ENCODE measurements at places on chromosomes 3 and 15. TPM values are rescaled to one million over a fixed set of nuclear protein-coding genes. Genes with fewer than 3 reads are reported as not detected.

Gene THRB
- total RNA-seq, result 0.06 TPM

Gene AGBL1
- total RNA-seq, result not detected

DNA sequence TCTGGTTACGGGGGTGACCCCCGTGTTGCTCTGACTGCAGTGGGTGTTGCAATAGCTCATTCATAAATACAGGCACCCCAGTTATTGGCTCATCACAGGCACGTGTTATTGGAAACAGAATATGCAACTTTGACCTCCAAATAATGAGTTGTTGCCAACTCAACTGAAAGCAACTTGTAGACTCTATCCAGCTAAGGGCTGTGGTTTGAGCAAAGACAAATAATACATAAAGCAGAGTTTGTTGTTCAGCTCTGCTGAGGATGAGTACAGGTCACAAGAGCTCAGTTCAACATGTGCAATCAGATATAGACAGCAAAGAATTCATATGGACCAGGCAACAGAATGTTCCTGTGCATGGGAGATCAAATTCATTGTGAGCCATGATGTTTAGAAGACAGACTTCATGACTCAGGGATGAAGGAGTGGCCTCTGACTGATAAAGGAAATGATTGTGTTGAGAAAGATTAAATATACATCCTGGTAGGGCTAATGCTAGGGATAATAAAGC lies 87.6 kb upstream of the LRIG1 start:
- DNase-seq, result no peak

Gene MKRN3
- 0.58 TPM for total RNA-seq

Gene THBS1
- 2,289 TPM for total RNA-seq

Gene PTX3
- 317 TPM for total RNA-seq

DNA sequence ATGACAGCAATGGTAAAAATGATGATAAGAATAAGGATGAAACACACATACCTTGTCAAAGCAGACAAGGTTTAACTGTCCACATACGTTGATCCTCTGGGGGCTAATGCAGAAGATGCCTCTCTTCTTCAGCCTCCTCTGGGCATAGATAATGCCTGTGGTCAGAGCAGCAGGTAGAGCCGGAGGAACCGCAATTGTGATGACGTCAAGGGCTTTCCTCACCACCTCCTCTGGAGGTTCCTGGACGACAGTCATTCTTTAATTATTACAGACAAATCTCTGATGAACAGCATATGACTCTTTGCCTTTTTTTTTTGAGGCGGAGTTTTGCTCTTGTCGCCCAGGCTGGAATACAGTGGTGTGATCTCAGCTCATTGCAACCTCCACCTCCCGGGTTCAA lies 86.3 kb upstream of the ATP13A5 start:
- DNase-seq, result no peak

Gene GOLGA8G
- not detected for total RNA-seq

DNA sequence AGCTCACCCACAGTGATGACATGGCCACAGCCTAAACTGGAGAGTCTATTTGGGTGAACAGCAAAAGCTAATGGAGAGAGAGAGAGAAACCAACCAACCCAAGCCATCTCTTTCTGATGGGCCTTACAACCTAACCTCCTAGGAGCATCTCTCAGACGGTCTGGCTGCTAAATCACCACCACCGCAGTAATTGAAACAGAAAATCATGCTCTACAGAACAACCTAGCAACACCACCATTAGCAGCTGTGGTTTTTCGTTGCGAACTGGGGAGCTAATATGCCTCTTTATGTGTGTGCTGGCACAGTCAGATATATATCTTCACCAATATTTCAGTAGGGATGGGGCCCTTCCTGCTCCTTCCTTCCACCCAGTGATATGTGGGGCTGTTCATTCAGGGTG lies 166.9 kb upstream of the PROK2 start:
- DNase-seq, result no peak

DNA sequence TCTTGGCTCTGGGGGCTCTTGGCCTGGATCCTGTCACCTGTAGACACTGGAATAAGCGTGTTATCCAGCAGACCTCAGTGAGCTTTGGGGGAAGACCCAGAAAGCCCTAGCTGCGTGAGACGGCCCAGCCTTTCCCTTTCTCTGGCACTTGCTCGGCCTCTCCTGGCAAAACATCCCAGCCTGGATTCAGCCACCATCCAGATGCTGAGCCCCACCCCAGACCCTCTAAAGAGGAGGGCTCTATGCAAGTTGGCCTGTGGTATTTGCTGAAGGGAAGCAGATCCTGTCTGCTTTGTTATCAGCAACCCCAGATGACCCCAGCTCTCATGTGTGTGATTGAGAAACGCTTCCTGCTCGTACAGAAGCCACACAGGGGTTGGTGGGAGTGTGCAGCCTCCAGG lies 267.2 kb downstream of the FAM43A start:
- DNase-seq, result no peak

GRCh38 chr3:32423534-32423933 lies 31.9 kb downstream of the CMTM7 start:
- no peak for DNase-seq

Gene DMXL2
- 17.6 TPM for total RNA-seq

DNA sequence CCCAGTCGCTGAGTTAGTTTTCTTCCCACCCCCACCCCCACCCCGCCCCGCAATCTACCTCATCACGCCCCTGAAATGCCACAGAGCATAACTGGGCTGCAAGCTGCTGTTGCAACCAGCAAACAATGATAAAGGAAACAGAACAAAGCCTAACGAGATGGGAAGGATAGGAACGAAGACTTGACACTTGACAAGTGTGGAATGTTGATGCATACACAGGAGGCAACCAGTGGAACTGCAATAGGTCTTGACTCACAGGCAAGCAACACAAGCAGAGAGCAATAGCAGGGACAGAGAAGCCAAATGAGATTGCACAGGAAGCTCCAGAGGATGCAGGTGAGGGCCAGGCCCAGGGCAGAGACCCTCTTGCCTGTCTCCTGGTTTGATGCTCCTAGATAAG lies 225.9 kb downstream of the IGSF11 start:
- DNase-seq, result no peak

- DNase-seq, result no peak
Observed at GRCh38 chr3:157043771-157044170, 116.2 kb downstream of the CCNL1 start.

Gene DISP2
- total RNA-seq, result 3.9 TPM

Gene DPH6
- total RNA-seq, result 25.7 TPM

GRCh38 chr3:182309120-182309519 lies 484.2 kb upstream of the ATP11B start:
- DNase-seq, result no peak

DNA sequence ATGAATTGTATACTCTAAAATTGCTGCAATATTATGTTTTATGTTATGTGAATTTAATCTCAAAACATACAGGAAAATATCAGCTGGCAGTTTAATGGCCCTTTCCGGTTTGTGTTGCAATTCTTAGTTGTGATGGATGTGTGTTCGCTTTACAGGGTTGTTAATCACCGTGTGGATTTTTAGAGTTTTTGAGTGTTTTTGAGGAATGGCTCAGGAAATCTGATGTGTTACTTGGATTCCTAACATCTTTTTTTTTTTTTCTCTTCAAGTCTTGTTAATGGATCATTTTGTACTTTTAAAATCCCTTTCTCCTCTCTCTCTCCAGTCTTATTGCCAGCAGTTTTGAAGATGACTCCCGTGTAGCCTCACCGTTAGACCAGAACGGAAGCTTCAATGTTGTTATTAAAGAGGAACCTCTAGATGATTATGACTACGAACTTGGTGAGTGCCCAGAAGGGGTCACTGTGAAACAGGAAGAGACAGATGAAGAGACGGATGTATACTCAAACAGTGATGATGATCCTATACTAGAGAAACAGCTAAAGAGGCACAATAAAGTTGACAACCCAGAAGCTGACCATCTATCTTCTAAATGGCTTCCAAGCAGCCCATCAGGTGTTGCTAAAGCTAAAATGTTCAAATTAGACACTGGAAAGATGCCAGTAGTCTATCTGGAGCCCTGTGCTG lies 35.7 kb downstream of the MGA start:
- no peak for DNase-seq

Gene MST1R
- total RNA-seq, result 0.18 TPM

- DNase-seq, result no peak
Observed at GRCh38 chr3:178672275-178672674, 136.0 kb downstream of the KCNMB2 start.

Gene RHCG
- not detected for total RNA-seq

DNA sequence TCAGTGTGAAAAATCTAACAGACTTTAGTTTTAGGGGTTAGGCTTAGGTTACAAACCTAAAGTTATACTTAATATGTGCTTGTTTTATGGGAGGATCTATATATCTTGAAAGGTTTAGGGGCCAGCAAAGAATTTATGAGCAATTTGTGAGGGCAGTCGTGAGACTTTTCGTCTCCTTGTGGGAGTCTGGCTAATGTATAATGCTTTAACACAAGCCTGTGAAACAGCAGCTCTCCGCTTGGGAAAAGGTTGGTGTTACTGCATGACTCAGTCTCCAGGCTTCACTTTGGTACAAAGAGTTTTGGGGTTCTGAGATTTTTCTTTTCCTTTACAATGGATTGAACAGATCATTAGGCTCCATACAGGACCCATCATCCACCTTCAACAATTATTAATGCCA lies 79.0 kb upstream of the MFGE8 start:
- DNase-seq, result no peak

DNA sequence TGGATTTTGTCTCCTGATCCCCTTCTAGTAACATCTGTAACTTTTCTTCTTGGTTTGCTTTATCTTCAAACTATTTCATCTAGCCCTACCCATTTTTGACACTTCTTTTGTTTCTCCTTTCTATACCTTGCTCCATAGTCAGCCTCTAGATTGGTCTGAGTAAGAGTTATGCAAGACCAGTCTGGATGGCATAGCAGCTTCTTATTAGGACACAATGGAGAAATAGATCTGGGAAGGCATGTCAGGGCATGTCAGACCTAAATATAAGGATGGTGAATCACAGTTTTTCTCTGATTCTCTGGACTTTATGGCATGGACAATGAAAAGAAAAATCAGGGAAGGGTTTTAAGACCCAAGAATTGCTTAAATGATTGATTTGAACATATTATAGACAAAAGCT lies 452.5 kb downstream of the RAP2B start:
- no peak for DNase-seq

- no peak for DNase-seq
Observed at GRCh38 chr3:58321791-58322190, 10.9 kb upstream of the PXK start.

Gene CLDN16
- 2.5 TPM for total RNA-seq

- DNase-seq, result no peak
Observed at GRCh38 chr3:46318207-46318927, 35.5 kb upstream of the CCR2 start.

Gene VPS13C
- total RNA-seq, result 58.2 TPM

Gene THUMPD3
- total RNA-seq, result 16.6 TPM

- peak; percentile 16 for DNase-seq
Observed at GRCh38 chr15:79310985-79311900, at the start of gene TMED3. Gene TMED3, plus strand, starts transcription at chr15:79311112. Its CDS starts 138 bp downstream, at chr15:79311250.

GRCh38 chr3:116161575-116162525 lies 283.4 kb downstream of the LSAMP start:
- DNase-seq, result no peak

- DNase-seq, result no peak
Observed at GRCh38 chr3:178551916-178552321, 15.7 kb downstream of the KCNMB2 start.

GRCh38 chr15:63600001-63600615 lies 2.9 kb downstream of the FBXL22 start:
- DNase-seq, result no peak

Gene GHSR
- total RNA-seq, result not detected

DNA sequence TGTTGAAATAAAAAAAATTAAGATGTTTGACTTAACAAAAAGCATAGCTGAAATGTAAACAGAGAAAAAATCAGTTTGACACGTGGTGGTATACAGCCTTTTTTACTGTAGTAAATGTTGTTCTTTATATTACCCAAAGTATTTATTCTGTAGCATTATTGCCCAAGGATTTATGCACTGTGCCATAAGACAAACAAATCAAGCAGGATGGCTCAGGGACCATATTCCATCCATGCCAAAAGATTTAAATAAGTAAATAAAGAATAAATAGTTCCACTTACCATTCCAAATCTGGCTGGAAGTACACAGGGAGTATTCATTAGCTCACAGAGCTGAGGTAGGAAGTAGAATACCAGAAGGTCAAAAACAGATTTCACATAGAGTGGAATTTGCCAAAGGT lies 666.7 kb upstream of the CADM2 start:
- DNase-seq, result no peak

DNA sequence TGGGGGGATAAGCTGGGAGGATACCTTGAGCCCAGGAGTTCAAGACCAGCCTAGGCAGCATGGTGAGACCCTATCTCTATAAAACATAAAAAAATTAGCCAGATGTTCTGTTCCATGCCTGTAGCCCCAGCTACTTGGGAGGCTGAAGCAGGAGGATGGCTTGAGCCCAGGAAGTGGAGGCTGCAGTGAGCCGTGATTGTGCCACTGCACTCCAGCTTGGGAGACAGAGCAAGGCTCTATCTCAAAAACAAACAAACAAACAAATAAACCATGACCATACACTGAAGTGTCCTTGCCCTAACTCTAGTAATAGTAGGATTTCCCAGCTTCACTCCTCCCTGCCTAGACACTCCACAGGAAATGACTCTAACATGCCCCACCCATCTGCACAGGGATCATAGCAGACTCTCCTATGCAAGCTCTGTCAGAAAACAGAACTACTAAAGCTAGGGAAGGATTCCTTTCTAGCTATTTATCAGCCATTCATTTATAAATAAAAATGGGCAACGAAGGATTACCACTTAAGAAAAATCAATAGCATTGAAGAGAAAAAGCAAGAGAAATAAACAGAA lies 4.6 kb downstream of the ERICH6 start:
- DNase-seq, result no peak

Gene SLC6A1
- not detected for total RNA-seq

- DNase-seq, result no peak
Observed at GRCh38 chr15:45126535-45127158, 3.0 kb downstream of the DUOXA1 start.

DNA sequence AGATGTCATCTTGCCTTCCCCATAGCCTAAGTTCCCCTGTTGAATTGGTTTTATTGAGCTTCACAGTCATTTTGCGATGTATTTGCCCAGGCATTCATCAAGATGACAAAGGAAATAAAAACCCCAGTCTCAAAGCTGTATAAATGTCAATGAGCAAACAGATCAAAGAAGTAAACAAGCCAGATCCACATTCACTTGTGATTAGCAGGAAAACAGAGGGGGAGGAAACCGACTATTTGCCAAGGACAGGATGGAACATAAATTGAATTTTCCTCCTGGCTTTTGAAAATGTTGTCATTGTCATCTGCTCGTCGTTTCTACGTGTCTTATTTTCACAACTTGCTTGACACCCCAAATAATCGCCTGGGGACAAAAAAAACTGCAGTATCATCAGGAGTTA lies 83.5 kb downstream of the SV2B start:
- no peak for DNase-seq

Gene MEX3B
- 23.6 TPM for total RNA-seq

GRCh38 chr3:159189994-159190669 lies 388.3 kb downstream of the MFSD1 start:
- no peak for DNase-seq

Gene MAGEL2
- total RNA-seq, result 0.12 TPM

Measured in glomerular endothelial cell (primary cell).